ENCODE measurements at places on chromosomes 1 and 21.

GRCh38 chr1:196088541-196088940 lies 519.7 kb downstream of the KCNT2 start:
- no peak for DNase-seq

DNA sequence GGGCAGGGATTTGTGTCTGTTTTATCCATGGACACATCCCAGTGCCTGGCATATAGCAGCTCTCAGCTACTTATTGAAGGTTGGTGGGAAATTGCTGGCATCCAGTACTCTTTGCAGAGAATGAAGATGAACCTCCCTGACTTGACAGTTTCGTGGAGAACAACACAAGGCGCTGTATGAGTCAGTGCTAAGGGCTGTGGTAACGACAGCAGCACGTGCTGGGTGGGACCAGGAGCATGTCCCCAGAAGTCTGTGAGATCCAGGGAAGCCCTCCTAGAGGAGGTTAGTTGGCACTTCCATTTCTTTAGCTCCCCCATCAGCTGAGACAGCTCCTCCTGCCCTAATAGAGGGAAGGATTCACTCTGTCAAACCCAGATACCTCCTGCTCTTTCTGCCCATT lies 25.9 kb upstream of the IL19 start:
- no peak for DNase-seq

- no peak for DNase-seq
Observed at GRCh38 chr1:101902199-101902598, 94.5 kb downstream of the OLFM3 start.

GRCh38 chr21:43578677-43579303 lies 80.5 kb downstream of the HSF2BP start:
- DNase-seq, result no peak

GRCh38 chr1:8864713-8865344 lies 13.7 kb downstream of the ENO1 start:
- DNase-seq, result no peak

GRCh38 chr1:117627546-117628130 lies 21.8 kb downstream of the TENT5C start:
- DNase-seq, result no peak

DNA sequence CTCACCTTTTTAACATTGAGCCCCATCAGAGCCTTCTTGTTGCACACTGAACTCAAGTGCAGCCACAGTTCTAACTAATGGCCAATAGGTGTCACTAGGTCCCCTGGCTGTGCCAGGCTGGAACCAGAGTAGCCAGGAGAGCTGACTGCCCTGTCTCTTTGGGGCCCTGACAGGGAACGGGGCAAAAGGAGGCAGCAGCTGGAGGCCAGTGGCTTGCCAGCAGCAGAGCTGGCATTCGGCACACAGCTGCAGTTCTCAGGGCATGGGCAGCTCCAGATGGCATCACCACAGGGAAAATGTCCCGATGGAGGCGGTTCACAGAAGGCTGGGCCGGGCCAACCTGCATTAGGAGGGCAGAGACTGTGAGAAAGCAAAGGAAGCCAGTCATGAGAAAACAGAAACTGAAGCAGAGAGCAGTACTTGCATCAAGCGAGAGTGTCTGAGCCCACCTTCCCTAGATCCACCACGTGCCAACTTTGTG lies 188.6 kb downstream of the FCRL5 start:
- peak; percentile 40 for DNase-seq

DNA sequence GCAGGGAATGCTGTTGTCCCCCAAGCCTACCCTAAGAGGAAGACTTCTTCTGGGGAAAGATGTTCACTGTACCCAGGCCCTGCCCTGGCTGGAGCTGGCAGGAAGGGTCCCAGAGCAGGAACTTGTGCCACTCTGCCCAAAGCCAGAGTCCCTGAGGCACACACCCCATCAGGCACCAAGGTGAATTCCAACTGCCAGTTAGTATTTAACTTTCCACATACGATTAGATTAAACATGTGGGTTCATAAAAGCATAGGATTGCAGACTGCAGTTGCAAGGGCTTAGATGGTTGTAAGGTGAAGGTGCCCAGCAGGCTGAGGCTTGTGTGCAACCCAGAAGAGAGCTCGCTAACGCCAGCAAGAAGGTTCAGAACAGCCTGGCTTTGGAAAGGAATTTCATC lies at the start of gene KCNE2:
KCNE2 (plus strand) TSS at position 274 of the 400 bp plus-strand sequence. CDS start 6,473 bp downstream, outside the sequence.
- no peak for DNase-seq

DNA sequence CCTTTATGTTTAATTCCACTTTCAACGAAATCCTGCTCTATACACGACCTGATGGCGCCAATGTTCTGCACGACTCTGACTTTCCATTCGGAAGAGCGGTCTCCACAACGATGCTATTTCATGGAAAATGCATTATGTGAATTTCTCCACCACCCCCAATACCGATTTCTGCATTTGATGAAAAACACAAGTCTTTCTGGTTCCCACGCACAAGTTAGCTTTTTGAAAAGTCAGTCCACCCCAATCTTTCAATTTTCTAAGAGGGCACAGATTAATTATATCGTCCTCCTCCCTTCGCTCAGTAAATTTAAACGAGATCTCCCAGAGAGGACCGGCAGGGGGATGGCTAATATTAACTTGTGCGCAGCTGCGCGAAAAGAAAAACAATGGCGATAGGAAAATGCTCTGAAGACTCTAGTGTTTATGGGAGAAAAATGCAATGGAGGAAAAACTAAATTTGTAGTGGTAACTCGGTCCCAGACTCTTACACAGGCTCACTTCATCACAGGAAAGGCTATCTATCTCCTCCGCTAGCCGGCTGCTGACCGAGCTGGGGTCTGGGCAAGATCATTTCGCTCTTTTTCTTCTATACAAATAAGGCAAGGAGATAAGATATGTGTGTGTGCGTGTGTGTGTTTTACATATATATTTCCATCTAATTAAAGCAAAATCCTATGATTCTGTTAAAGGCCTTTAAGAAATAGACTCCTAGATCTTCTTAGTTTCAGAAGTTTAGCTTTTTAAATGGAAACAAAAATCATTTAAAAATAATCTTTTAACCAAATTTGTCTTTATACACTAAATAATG lies 1.2 kb upstream of the LHX8 start:
- DNase-seq, result no peak

DNA sequence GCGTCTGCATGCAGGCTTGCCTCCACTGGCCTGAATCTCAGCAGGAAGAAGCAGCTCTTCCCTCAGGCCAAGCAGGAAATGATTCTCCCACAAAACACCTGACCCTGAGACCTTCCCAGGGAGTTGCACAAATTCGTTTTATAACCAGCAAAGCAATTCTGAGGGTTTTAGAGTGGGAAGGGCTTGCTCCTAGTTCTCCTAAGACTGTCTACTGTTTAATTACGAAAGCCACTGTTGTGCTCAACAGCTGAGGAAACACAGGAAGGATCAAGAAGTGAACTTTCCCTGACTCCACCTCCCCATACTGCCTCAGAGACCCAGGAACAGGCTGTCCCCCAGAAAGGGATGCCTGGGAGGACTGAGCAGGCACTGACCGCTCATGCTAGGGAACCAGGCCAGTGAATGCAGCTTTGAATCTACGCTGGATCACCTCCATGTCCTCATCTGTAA lies 37.0 kb upstream of the PUM1 start:
- DNase-seq, result peak; percentile 84
